ENCODE measurements at places on chromosomes 1 and 21. TPM values are rescaled to one million over a fixed set of nuclear protein-coding genes. Genes with fewer than 3 reads are reported as not detected.

Gene CNR2
- 0.06 TPM for total RNA-seq

Gene PROK1
- 0.26 TPM for total RNA-seq

- no peak for DNase-seq
Observed at GRCh38 chr1:95641386-95641785, 407.4 kb downstream of the RWDD3 start.

- no peak for DNase-seq
Observed at GRCh38 chr21:39479164-39479813, 27.5 kb downstream of the SH3BGR start.

DNA sequence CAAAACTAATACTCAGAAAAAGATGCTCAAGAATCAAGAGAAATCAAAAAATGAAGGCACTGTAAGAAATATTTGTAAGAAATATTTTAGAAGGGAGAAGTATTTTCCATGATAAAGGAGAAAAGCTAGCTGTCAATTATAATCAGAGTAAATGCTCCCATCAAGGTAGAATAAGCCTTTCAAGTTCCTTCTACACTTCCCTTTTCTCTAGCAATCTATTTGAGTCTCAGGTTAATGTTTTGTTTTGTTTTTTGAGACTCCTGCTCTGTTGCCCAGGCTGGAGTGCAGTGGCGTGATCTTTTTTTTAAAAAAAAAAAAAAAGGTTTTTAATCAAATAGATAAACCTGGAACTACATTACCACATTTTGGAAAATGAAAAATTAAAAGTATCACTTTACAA is 33.3 kb downstream of the PUM1 start:
- no peak for DNase-seq

DNA sequence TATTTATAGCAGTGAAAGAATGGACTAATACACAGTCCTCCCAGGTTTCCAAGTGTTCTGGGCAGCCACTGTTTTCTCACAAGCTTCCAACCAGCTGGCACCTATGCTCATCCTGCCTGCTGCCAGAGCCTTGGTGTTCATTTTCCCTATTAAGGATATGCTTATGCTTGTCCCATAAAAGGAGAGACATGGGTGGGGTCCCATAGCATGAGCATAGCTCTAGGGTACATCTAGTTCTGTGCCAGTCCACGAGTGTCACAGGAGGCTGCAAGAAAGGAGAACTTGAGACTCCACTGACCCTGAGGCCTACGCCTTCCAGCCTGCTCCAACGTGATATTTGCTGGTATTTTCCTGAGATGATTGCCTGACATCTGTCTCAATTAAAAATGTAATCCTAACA is 192.4 kb upstream of the PTGFR start:
- DNase-seq: no peak

Gene DCST1
- total RNA-seq: not detected

DNA sequence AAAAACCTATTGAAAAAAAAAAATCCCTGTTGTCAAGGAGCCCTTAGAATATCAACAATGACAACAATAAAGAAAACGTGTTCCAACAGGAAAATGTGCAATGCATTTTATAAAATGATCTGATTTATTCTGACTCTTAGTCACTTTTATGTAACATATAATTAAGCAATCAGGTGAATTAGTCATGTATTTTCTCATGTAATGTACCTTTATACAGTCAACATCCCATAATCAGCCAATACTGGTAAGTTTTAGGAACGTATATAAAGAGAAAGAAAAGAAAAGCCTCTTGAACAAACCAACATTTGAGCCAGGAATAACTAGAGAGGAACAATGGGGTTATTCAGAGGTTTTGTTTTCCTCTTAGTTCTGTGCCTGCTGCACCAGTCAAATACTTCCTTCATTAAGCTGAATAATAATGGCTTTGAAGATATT is at the start of gene CLCA4:
TSS of gene CLCA4 (plus strand) at position 292 of the 435 bp plus-strand sequence. CDS start at position 334, 42 bp downstream.
- DNase-seq: no peak

DNA sequence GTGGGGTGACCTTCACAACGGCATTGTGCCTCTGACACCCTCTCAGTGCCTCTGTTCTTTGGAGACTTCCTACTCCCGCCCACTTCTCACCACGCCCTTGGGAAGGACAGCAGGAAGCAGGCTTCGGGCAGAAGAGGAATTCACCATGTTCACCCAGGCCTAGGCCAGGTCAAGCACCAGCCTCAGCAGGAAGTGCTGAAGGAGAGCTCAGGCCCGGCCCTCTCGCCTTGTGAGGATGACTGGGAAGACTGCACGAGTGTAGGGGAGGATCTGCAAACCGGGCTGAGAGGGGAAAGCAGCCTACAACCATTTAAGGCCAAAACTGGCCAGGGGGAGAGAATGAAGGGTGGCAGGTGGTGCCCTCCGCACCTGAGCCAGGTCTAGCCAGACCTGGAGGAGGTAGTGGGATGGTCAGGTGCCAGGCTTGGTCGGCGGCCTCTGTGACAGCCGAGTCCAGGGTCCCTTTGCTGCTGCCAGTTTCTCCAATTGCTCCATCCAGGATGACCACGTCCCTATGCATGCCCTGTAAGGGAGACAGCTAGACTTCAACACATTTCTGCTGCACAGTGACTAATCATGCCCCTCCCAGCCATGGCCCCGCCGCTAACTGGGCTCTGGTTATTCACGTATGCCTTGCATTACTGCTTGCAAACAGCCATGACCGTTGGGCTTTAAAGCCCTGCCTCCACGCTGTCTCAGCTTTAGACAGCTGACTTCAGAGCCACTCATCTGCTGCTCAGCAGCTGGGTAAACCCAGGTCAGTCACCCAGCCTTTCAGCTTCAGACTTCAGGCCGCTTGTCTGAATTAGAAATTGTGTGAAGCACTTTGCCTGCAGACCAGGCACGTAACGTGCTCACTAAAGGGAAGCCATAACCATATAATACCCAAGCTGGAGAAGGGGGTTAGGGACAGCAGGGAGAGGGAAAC is 8.9 kb downstream of the MRTO4 start:
- DNase-seq: no peak

DNA sequence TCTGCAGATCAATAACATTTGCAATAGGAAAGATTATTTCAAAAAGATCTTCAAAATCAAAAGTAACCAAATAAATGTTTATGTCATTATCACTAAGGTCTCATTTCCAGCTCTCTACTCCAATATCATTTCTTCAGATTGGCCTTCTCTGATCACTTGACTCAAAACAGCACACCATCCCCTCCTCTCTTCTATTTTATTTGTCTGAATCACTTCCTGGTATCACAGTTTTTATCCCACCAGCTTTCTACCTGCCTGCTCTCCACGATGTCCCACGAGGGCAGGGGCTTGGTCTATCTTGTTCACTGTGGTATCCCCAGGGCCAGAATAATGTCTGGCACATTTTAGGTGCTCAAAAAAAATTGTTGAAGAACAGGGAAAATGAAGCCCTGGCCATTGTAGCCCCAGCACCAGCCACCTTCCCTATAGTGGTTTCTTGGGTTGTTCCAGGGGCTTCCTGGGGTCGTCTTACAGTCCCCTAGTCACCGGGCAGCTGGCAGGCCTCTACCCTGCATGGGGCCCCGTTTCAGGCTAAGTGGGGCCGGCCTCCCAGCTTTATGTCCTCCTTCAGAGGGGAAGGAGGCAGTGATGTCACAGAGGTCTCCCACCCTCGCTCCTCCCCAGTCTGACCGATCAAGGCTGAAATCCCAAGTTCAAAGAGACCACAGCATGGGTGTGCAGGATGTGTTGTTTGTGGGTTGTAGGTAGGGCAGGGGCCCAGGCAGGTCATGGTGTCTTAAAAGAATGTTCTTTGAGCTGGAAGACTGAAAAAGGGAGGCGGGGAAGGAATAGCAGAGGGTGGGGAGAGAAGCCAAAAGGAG is 3.5 kb upstream of the PADI1 start:
- no peak for DNase-seq

- DNase-seq: no peak
Observed at GRCh38 chr1:81585371-81585770, 215.4 kb upstream of the ADGRL2 start.

Data from aorta (tissue), 5 donors.